ENCODE measurements at places on chromosomes 3 and 15.

GRCh38 chr3:17023006-17023664 lies 138.4 kb downstream of the PLCL2 start:
- H3K27me3 ChIP-seq = no peaks in the 10 kb centered on the region
- H3K36me3 ChIP-seq = no peaks in the 10 kb centered on the region
- H3K27ac ChIP-seq = no peak overlapping the region
- H3K4me3 ChIP-seq = no peak overlapping the region
- no peaks in the 10 kb centered on the region for H3K4me1 ChIP-seq
- DNase-seq = no peak

DNA sequence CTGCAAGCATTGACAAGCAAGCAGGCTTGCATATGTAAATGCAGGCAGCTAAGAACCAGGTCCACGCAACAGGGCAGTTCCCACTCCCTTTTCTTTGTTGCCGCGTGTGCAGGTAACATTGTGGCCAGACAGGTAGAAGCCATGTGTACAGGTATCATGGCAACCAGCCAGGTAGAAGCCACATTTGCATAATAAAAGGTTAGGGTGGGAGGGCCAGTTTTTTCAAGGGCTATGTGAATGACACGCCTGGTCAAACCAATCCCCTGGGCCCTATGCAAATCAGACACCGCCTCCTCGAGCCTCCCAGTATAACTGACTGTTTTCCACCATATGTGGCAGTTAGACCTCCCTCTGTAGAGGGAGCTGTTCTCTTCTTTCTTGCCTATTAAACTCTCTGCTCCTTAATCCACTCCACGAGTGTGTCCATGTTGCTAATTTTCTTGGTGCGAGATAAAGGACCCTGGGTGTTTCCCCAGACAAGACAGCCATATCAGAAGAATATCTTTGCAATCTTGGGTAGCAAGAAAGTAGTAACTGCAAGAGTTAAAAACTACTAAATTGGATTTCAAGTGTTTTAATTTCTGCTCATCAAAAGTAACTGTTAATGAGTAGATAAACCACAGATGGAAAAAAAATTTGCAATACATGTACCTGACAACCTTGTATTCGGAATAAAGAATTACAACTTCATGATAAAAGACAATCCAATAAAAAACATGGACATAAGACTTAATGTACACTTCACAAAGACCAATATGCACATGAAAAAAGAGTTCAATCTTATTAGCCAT lies 21.8 kb downstream of the PCOLCE2 start:
- H3K36me3 ChIP-seq = no peaks in the 10 kb centered on the region
- H3K4me1 ChIP-seq = peaks cover 20% of the 10 kb centered on the region
- no peaks in the 10 kb centered on the region for H3K27me3 ChIP-seq
- no peak for DNase-seq

DNA sequence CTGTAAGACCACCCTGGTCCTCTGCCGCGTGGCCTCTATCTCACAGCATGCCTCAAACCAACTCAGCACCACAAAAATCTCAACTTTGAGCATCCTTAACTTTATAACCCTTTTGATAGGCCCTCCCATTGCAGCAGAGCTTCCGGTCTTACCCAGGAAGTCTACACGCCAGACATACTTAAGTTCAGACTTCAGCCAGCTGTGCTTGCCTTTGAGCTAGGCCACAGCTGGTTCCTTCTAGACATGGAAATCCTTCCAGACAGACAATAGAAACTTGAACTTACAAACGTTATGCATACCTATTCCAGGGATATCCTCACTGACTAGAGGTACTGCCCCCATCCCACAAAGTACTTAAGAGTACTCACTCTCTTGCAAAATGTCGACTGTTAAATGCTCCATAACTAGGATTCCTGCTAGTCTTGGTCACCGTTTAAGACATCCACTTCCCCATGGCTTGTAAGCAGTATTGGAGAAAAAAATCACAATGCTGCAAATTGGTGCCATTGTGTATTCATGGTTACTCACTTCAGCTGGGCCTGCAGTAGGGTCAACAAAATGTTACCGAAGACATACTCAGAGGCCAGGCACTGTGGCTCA lies 183.5 kb downstream of the TBL1XR1 start:
- H3K4me3 ChIP-seq = no peak overlapping the region
- no peaks in the 10 kb centered on the region for H3K4me1 ChIP-seq
- H3K27ac ChIP-seq = no peak overlapping the region
- H3K27me3 ChIP-seq = no peaks in the 10 kb centered on the region
- peaks cover 4% of the 10 kb centered on the region for H3K36me3 ChIP-seq
- no peak for DNase-seq

GRCh38 chr3:16912400-16913263 lies 27.9 kb downstream of the PLCL2 start:
- H3K27me3 ChIP-seq = no peaks in the 10 kb centered on the region
- no peaks in the 10 kb centered on the region for H3K4me1 ChIP-seq
- no peak for DNase-seq
- H3K36me3 ChIP-seq = no peaks in the 10 kb centered on the region
- H3K4me3 ChIP-seq = no peak overlapping the region

DNA sequence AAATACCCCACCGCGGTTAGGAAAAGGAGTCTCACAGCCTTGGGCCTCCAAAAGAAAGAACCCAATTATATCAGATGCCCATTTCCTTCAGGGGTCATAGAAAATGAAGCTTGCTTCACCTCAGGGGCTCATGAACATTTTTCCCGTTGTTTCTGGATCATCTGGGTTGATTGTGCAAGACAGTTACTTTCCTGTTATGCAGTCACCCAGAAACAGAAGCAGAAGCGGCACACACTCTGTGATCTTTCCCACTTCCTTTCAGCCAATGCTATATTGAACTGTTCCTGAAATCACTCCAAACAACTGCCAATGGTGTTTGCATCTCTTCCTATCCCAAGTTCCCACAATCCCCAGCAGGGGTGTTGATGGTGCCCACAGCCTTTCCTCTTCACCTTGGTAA lies 295.6 kb upstream of the RASGRP1 start:
- H3K36me3 ChIP-seq = no peaks in the 10 kb centered on the region
- no peak overlapping the region for H3K27ac ChIP-seq
- H3K4me3 ChIP-seq = no peak overlapping the region

DNA sequence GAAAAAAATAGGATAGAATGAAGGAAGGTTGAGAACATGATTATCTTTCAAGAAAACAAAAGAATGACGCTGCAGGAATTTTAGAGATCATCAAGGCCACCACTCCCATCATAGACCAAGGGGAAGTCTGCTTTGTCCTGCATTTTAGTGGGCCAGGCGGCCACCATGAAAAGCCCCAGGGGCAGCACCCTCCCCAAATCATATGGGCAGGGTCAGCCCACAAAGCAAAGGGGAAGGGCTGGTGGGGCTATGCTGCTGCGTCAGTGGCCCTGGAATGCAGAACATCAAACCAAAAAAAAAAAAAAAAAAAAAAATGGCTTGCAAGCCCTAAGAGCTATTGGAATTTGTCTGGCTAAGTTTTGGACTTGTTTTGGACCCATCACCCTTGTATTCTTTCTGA lies 620.8 kb downstream of the ROBO2 start:
- H3K27me3 ChIP-seq = no peaks in the 10 kb centered on the region
- no peak for DNase-seq
- no peak overlapping the region for H3K27ac ChIP-seq
- no peaks in the 10 kb centered on the region for H3K36me3 ChIP-seq

Data from DND-41 (cell line).